Stimulated activated CD4-positive, alpha-beta T cell treated with anti-CD3 and anti-CD28 coated beads, Interleukin-1b, Interleukin-23, amount 100 ng/mL, for 48 hours (primary cell): ENCODE measurements at places on chromosomes 2 and 18.

DNA sequence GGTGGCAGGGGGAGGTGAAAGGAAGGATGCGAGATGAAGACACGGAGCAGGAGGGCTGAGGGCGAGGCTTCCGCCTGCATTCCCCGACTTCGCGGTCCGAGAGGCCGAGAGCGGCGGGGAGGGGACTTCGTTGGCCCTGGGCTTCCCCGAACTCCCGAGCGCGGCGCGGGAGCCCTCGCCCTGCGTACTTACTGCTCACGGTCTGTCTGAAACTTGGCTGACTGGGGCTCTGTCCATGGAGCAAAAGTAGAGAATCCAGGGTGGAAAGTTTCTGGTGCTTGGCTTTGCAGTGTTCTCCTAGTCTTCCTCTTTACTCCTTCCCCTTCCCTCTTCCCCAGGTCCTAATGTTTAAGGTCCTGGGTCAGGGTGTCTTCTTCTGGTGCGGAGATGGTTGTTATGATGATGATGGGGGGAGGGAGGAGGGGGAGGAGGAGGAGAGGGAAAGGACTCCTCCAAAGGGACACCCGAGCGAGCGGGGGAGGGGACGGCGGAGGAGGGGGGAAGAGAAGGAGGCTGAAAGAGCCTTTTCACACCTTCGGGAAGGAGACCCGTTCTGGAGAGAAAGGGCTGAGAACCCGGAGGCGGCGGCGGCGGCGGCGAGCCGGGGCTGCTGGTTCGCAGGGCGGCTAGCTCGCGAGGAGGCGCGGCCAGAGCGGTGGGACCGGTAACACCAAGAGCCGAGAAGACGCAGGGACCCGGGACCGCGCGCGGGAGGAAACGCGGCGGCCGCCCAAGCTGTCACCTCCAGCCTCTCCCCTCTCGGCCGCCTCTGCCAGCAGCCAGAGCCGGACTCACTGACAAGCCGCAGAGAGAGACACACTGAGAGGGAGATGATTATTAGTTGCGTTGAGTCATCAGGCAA is at the start of gene SATB2:
TSS of gene SATB2 (minus strand) at position 793 of the 862 bp plus-strand sequence. CDS start 1,902 bp downstream, outside the sequence.
- DNase-seq = no peak

- DNase-seq = no peak
These were observed 52.6 kb upstream of the EMILIN2 start for GRCh38 chr18:2794159-2794558.

DNA sequence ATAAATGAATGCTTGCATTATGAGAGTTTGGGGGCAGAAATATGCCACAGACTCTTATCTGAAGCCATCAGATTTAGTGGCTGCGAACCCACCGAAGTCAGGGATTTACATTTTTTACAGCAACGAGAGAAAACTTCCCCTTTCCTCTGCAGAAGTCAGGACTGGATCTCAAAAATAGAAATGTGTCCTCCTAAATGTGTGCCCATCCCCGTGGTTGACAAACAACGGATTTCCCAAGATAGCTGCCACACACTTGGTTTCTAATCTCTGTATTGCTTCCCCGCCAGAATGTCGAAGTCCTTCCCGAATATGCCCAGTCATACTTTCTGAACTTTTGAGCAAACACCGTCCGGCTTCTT is 879 bp upstream of the ADAM23 start:
- no peak for DNase-seq

- no peak for DNase-seq
These were observed 14.4 kb upstream of the RPE start for GRCh38 chr2:209988010-209988409.

- DNase-seq = no peak
These were observed 17.1 kb upstream of the TMEM178A start for GRCh38 chr2:39648580-39648979.

DNA sequence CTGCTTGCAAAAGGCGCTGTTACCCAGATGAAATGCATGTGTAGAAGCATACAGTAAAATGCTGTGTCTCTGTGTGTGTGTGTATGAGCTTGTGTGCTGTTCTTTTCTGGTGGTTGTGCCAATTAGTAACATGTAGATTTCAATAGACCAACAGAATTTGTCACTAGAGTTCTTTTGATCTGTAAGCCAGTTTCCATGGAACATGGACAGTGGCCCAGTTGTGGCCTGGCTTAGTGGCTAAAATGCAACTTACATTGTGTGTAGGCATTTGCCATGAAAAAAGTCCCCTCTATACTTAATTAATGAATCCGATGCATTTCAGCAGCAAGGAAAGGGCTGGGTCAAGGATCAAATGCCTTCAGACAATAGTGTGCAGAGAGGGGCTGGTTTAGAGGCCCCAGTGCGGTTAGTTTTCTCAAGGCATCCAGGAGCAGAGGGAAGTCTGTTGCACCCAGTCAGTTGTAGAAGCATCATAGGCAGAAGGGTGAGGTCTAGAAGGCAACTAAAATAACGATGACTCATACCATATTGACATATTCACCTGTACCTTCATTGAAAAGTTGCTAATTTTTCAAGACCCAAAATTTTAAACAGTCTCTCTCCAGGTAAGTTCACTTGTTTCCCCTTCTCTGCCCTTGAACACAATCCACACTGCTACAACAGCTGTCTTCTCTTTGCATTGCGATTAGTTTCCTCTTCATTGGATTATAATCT is 366.9 kb upstream of the SPRED2 start:
- no peak for DNase-seq

DNA sequence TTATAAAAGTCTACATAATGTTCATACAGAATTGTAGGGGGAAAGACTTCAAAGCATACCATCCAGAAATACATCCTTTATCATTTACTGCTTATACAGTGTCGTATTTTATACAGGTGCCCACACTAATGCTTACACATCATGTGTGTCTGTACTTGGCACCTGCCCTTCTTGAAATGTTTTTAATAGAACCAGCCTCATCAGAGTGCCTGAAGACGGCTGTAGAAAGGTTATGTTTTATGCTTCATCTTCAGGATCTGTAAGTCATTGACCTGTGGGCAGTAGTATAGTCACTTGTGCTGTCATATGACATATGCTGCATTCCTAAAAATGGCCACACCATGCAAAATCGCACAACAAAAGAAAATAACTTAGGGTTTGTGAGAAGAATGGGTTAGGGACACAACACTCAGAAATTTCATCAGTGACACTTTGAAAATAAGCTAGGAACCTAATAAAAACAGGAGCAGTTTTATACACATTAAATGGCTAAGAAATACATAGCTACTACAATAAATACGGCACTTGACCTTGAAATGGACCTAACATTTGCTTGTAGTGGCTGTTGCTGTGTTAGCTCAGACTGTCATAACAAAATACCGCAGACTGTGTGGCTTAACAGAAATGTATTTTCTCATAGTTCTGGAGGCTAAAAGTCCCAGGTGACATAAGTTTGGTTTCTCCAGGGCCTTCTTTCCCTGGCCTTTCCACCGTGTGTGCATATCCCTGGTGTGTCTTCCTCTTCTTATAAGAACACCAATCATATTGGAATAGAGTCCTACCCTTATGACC is 112.6 kb downstream of the CERS6 start:
- DNase-seq = no peak

DNA sequence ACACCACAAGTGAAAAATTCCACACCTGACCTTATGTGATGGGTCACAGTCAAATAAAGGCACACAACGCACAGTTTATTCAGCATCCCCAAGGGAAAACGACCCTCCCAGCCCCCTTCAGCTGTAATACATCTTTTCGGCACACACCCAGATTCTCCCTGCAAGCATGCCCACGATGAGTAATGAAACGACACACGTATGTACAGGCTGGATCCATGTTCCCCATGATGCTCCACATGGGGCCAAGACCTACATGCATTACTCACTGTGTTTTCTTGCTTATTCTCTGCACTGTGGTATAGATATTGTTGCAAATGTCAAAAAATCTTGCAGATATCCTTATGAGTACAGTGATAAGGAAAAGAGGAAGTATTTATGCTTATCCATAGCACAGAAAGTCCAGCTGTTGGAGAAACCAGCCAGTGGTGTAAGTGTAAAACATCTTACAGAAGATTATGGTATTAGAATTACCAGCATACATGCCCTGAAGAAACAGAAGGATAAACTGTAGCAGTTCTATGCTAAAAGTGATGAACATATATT is 32.5 kb upstream of the SGPP2 start:
- no peak for DNase-seq

GRCh38 chr2:112335600-112335999 is 60.2 kb downstream of the ZC3H6 start:
- DNase-seq = no peak

GRCh38 chr2:239251971-239252370 is 148.8 kb downstream of the HDAC4 start:
- no peak for DNase-seq

DNA sequence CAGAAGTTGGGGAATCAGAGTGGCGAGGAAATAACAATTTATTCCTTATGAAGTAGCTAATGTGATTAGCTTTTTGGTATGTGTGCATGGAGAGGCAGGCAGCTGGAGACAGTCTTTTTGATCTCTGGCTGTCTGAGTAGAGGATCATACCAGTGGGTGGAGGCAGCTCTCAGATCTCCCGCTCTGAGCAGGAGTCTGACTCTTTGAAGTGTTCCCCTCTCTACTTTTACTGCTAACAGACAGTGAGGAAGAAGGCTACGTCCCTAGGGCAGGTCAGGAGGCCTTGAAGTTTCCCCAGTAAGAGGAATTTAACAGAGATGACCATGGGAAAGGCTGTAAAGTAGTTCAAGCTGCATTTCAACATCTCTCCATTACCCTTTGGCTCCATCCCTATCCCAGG is 111.9 kb upstream of the REG3A start:
- no peak for DNase-seq

- no peak for DNase-seq
These were observed 262.0 kb downstream of the MREG start for GRCh38 chr2:215751200-215751910.

GRCh38 chr2:219207134-219207883 is 727 bp downstream of the ZFAND2B start:
- no peak for DNase-seq

DNA sequence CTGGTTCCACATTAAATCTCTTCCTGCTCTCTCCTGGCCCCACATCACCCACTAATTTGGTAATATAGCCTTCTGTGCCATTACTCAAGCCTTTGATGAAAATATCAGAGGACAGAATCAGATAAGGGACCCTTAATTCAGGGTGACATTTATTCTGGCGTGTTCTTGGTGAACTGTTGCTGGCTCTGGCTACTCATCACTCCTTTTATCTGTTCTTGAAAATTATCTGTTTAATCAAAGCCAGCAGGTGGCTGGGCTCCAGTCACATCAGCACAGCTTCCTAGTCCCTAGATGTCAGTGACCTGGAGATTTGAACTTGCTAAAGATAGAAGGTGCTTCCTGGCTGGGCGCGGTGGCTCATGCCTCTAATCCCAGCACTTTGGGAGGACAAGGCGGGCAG is 26.9 kb upstream of the SLC35F6 start:
- no peak for DNase-seq

DNA sequence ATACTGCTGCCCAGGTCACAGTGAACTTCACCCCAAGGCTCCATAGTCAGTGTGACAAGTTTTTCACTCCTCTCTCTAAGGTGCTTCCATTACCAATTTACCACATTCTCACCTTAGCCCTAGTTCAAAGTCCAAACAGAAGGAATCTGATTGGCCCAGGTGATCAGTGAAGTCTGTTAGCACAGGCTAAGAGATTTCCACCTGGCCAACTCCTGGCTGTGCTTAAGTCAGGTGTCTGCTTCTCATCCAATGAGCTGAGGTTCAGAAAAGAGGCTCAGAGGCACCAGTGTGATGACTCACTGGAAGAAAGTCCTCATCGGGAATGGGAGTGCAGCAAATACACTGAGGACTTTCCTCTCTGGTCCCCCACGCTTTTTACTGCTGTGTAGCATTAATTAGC is 164.4 kb upstream of the MGAT5 start:
- no peak for DNase-seq

GRCh38 chr18:10950876-10951630 is 198.3 kb downstream of the PIEZO2 start:
- DNase-seq = no peak

GRCh38 chr18:53735526-53735925 is 488.9 kb downstream of the MBD2 start:
- DNase-seq = no peak

DNA sequence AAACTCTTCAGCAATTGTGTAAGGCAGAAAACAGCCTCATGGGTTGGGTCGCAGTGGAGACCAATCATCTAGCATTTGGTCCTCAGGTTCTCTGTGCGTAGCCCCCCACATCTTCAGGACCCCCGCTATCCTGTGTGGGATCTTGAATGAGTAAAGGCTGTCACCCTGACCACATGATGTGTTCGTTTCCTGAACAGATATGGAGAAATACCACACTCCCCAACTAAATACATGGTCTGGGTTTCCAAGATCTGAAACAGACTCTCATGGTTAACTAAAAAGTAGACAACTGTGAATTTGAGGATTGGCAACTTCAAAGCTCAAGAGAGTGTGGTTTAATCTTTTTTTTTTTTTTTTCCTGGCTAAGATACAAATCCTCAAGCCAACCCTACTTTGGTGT is 23.2 kb downstream of the DOCK10 start:
- no peak for DNase-seq

DNA sequence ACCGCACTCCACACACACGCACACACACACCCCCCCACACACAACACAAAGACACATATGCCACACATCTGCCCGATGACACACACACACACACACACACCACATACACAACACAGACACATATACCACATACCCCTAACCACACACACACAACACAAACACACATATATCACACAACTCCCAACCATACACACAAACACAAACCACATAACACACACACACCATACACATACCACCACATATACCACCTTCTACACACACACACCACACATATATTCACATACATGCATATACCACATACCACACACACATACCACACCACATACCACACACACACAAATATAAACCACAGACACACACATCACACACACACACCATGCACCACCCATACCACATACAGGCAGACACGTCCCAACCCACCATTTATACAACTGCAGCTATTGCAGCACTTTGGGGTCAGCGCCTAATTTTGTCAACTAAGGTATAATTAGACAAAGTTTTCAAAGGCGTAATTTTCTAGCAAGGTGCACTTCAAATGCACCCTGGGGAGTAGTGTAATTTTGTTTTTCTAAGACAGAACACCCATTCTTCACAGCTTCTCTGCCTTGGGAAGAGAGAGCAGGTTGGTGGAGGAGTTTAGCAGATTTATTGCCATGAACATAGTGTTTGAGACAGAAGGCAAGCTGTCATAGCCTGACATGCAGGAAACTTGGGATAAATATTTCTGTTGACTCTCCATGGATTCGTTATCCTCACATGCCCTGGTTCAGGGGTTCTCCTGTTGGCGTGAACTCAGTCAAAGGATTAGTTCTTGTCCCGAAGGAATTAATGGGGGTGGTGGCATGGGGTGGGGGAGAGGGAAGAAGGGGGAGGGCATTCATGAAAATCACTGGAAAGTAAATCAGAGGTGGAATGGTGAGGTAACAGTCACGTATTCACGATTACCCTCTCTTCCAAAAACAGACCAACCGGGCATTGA is 416.1 kb downstream of the LPIN1 start:
- no peak for DNase-seq

DNA sequence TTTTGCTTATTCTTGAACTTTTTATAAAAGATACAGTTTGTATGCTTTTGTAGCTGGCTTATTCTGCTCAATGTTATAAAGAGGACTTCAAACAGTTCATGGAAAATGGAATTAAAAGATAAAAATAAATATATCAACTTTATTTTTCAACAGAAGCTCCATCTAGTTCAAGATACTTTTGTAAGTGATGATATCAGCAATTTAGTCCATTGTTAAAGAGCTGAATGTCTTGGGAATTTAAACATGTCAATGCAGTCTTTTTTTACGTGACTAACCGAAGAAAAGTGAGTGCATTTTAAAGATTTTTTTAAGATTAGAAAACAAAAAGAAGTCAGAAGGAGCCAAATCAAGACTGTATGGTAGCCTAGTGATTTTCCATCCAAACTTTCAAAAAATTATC is 85.4 kb upstream of the CHST9 start:
- DNase-seq = no peak

- no peak for DNase-seq
These were observed 30.8 kb upstream of the LRRTM4 start for GRCh38 chr2:77552956-77553355.
